Osteocyte (in vitro differentiated cells): ENCODE measurements at places on chromosomes 3 and 15. TPM values are rescaled to one million over a fixed set of nuclear protein-coding genes. Genes with fewer than 3 reads are reported as not detected.

FAM81A gene
- total RNA-seq = not detected in 2 replicates

SLCO3A1 gene
- total RNA-seq = 0.86 and 1.3 TPM in 2 replicates

CLDN16 gene
- total RNA-seq = not detected in 2 replicates

KLHL25 gene
- 3.6 and 3.9 TPM in 2 replicates for total RNA-seq

MME gene
- total RNA-seq = 13.9 and 14.5 TPM in 2 replicates

SCN10A gene
- total RNA-seq = not detected in 2 replicates

STRA6 gene
- total RNA-seq = 23.2 and 25.8 TPM in 2 replicates

ARL8B gene
- 85.6 and 86.0 TPM in 2 replicates for total RNA-seq

DNA sequence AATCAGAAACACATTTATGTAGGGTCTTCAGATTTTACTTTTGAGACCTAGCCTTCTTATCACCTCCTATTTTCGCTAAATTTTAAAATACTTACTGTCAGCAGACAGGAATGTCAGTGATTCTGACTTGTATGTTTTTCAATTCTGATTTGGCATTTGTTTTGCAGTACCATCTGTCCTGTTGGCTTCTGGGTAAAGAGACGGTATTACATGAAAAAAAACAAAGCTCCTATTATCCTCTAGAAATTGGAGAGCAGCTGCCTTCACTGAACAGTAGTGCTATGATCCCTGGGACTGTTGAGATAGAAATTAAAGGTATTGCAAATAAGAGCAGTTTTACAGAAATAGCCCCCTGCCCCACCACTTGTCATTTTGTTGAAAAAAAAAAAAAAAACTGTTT, 8.4 kb downstream of the ARMC8 start:
- no peak overlapping the region for H3K27ac ChIP-seq
- H3K27me3 ChIP-seq = no peaks in the 10 kb centered on the region
- H3K4me3 ChIP-seq = no peak overlapping the region
- DNase-seq = no peak
- H3K36me3 ChIP-seq = no peaks in the 10 kb centered on the region

GRCh38 chr15:66497502-66498455, at the start of gene SNAPC5:
TSS of gene SNAPC5 (minus strand) at chr15:66497762. CDS start at chr15:66497731, 31 bp downstream.
- H3K36me3 ChIP-seq = peaks cover 55% of the 10 kb centered on the region
- peak within 1 kb of the TSS; percentile 91 for H3K27ac ChIP-seq
- peaks cover 27% of the 10 kb centered on the region for H3K4me1 ChIP-seq
- peak; percentile 99 for DNase-seq
- H3K27me3 ChIP-seq = no peaks in the 10 kb centered on the region

DNA sequence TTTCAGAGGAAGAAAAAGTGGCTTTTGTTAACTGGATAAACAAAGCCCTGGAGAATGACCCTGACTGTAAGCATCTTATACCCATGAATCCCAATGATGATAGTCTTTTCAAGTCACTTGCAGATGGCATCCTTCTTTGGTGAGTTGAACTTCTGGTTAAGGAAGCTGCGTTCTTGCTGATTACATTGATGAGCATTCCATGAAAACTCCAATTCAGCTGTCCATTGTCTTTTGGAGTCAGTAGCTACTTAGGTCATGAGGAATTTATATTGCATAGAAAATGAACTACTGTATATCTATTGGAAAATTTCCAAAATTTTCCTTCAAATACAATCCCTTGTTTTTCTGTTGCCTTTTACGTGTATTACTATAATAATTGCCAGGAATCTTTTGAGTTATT, 47.7 kb upstream of the TRPC1 start:
- H3K36me3 ChIP-seq = no peaks in the 10 kb centered on the region
- no peaks in the 10 kb centered on the region for H3K4me1 ChIP-seq
- H3K27ac ChIP-seq = no peak overlapping the region
- no peak for DNase-seq
- no peaks in the 10 kb centered on the region for H3K27me3 ChIP-seq

GRCh38 chr3:29683018-29683993, 402.4 kb downstream of the RBMS3 start:
- H3K36me3 ChIP-seq = peaks cover 3% of the 10 kb centered on the region
- no peaks in the 10 kb centered on the region for H3K27me3 ChIP-seq
- H3K27ac ChIP-seq = peak overlapping the region; percentile 89

DNA sequence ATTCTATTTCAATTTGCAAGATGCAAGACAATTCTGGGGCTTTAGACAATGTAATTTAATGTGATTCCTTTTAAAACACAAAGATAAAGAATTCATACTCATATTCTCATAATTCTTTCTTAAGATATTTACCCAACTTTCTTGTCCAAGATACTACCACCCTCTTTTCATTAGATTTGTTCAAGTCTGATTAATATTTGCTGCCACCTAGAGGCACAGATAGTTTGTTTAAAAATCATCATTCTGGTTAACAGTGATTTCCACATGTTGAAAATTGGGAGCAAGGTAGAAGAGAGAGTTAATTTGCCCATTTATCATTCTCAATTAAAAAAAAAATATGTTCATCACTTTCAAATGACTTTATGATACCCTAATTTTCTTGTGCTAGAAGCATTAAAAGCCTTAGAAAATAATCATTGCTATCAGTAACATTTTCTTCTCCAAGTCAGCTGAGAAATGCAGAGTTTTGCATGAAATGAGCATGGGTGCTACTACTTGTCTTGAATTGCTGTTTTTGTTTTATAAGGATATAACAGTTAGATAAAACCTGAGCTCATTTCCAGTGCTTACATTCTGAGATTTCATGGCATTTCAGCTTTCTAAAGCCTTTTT, 11.6 kb downstream of the TAMM41 start:
- H3K36me3 ChIP-seq = peaks cover 19% of the 10 kb centered on the region
- H3K4me1 ChIP-seq = no peaks in the 10 kb centered on the region
- no peak for DNase-seq
- no peaks in the 10 kb centered on the region for H3K27me3 ChIP-seq
- H3K4me3 ChIP-seq = no peak overlapping the region

DNA sequence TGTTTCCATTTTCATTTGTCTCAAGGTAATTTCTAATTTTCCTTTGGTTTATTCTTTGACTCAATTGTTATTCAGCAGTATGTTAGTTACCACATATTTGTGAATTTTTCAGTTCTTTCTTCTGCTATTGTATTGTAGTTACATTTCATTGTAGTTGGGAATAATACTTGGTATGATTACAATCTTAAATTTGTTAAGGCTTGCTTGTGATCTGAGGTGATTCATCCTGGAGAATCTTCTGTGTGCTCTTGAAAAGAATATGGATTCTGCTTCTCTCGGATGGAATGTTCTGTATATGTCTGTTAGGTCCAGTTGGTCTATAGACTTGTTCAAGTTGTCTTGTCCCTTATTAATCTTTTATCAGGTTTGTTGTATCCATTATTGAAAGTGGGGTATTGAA, 63.4 kb upstream of the VEPH1 start:
- H3K36me3 ChIP-seq = no peaks in the 10 kb centered on the region
- no peak for DNase-seq
- H3K27ac ChIP-seq = no peak overlapping the region

DNA sequence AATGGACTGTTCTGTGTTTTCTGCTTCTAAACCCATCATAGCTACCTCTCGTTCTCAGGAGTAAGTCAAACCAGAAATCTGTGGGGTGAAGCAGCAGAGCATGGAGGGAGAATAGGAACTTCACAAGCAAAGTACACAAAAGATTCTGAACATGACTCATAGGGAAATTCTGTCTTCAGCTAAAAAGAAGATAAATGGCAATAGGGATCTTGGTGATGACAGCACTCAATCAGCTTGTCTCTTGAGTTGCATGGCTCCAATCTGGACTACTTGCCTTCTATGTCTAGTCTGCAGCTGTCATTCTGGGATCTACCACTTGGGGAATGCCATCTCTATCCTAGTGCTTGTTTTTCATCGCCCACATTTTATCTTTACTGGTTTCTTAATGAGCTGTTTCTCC, 13.5 kb upstream of the GRAMD1C start:
- H3K4me1 ChIP-seq = peaks cover 7% of the 10 kb centered on the region
- no peak overlapping the region for H3K4me3 ChIP-seq
- H3K36me3 ChIP-seq = no peaks in the 10 kb centered on the region

- no peak for DNase-seq
- no peak overlapping the region for H3K27ac ChIP-seq
- peaks cover 2% of the 10 kb centered on the region for H3K27me3 ChIP-seq
Measured at GRCh38 chr3:64918989-64919388, 231.2 kb upstream of the ADAMTS9 start.

GRCh38 chr3:115478359-115478758, 145.0 kb upstream of the GAP43 start:
- H3K36me3 ChIP-seq = peaks cover 3% of the 10 kb centered on the region
- DNase-seq = no peak
- peaks cover 2% of the 10 kb centered on the region for H3K4me1 ChIP-seq
- H3K4me3 ChIP-seq = no peak overlapping the region
- H3K27ac ChIP-seq = no peak overlapping the region
- H3K27me3 ChIP-seq = no peaks in the 10 kb centered on the region

DNA sequence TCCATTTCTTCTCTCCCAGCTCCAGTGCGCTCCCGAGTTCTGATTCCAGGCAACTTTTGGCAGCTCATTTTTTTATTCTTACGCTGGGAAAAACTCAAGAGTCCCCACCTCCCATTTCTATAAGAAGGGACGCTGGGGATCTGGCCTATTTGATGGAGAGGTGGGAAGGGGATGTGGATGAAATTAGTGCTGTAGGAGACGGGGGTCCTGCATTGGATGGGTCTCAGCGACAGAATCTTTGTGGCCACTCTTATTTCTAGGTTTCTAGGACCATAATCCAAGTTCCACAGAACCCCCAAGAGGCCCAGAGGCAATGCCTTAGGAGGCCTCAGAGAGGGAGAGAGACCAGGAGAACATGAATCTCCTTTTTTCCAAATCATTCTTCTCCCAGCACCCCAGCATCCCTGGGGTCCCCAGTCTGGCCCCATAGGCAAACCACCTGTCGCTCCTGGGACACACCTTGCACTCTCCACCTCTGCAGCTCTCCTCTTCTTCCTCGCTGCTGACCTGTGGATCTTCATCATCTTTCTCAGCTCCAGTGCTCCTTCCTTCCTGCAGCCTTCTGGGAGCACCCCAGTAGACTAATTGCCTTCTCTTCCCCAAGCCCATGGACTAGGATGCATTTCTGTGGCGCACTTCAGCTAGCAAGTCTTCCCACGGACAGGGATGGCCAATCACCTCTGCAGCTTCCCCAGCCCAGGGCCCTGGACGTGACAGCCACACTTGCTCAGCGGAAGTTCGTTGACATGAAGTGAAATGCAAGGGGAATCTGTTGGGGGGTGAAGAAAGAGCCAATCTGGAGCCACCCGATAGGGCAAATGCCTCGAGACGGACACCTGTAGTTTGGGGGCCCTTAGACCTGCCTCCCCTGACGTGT, 100.1 kb upstream of the ALDH1A3 start:
- no peaks in the 10 kb centered on the region for H3K36me3 ChIP-seq
- no peak overlapping the region for H3K27ac ChIP-seq
- no peaks in the 10 kb centered on the region for H3K4me1 ChIP-seq
- peak; percentile 68 for DNase-seq
- H3K27me3 ChIP-seq = no peaks in the 10 kb centered on the region
- H3K4me3 ChIP-seq = no peak overlapping the region

DNA sequence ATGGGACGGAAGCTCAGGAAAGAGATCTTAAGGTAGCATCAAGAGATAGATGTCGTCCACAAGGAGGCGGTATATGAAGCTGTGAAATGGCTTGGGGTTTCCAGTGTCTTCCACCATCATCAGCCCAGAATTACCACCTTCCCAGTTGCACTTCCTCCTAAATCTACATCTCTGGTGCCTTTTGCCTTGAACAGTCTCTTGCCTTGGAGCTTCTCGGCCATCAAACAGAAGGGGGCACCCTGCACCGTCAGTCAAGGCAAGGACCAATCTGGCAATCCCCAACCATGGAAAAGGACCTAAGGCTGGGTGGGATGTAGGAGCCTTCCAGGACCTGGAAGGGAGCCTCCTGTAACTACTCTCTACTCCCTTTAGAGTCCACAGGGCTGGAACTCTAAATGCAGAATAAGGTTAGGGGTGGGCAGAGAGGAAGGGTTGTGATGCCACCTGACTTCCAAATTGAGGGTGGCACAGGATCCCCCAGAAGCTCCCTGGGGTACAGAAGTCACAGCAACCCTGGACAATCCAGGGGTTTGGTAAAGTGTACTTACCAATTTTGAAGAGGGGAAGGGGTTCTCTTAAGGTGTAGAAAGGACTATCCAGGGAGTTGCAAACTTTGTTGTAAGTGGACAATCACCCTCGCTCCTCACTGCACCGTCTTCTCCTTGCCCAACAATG, 1.0 kb upstream of the RYR3 start:
- peak overlapping the region; percentile 14 for H3K4me3 ChIP-seq
- peaks cover 2% of the 10 kb centered on the region for H3K4me1 ChIP-seq
- no peaks in the 10 kb centered on the region for H3K36me3 ChIP-seq
- no peak for DNase-seq
- H3K27ac ChIP-seq = no peak overlapping the region
